Esophagus mucosa (tissue), 1 donor: ENCODE measurements at places on chromosomes 12 and 14. TPM values are rescaled to one million over a fixed set of nuclear protein-coding genes. Genes with fewer than 3 reads are reported as not detected.

Gene RPGRIP1
- not detected for total RNA-seq

Gene GDF3
- not detected for total RNA-seq

Gene PLA2G1B
- not detected for total RNA-seq

Gene SMOC1
- 0.12 TPM for total RNA-seq

Gene SLC35E3
- 10.7 TPM for total RNA-seq

Gene TCP11L2
- total RNA-seq = 35.3 TPM

Gene LEMD3
- 14.1 TPM for total RNA-seq

Gene CLEC4C
- not detected for total RNA-seq

Gene TMEM30B
- total RNA-seq = 14.7 TPM

Gene LMBR1L
- 24.4 TPM for total RNA-seq

Gene WDR20
- 26.5 TPM for total RNA-seq

Gene BICDL1
- 32.6 TPM for total RNA-seq

Gene RD3L
- total RNA-seq = not detected

Gene ASB2
- total RNA-seq = 1.00 TPM

Gene IL22
- total RNA-seq = 0.44 TPM
